ENCODE measurements at places on chromosomes 7 and 10.

- DNase-seq: no peak
These were observed 94.6 kb upstream of the RNF32 start for GRCh38 chr7:156545979-156546378.

- DNase-seq: no peak
These were observed 16.3 kb upstream of the MYL7 start for GRCh38 chr7:44157116-44158080.

GRCh38 chr7:150811-151221 lies 41.6 kb upstream of the FAM20C start:
- DNase-seq: no peak

DNA sequence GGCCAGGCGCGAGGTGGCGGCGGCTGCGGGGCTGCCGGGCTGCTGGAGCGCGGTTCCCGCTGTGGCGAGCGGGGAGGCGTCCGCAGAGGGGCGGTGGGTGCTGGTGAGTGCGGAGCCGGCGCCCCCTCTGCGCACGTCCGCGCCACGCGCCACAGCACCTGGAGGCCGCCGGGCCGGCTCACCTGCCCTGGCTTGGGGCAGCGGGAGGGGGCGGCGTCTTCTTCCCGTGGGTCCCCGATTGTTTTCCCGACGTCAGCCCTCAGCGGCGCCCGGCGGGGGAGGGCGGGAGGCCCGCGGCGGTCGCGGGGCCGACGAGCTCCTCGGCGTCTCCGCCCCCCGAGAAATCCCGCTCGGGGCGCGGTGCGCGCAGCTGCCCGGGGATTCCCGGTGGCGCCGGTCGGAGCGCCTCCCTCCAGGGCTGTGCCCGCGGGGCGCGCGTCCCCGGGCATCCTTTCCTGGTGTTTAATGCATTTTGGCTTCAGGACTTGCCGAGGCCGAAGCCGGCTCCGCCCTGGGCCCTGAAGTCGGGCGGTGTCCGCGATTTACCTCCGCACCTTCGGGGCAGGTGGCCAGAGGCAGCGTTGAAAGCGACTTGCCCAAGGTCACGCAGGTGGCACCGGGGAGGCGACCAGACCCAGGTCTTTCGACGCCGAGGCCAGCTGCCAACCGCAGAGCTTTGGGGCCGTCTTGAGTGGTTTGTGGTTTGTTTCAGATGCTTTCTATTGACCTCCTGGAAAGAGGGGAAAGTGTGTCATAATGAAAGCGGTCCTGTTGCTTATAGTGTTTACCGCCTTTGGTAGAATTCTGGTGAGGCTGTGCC lies 561 bp downstream of the PLEKHA1 start:
- DNase-seq: peak; percentile 79

GRCh38 chr7:37377231-37377630 lies 71.4 kb downstream of the ELMO1 start:
- no peak for DNase-seq

DNA sequence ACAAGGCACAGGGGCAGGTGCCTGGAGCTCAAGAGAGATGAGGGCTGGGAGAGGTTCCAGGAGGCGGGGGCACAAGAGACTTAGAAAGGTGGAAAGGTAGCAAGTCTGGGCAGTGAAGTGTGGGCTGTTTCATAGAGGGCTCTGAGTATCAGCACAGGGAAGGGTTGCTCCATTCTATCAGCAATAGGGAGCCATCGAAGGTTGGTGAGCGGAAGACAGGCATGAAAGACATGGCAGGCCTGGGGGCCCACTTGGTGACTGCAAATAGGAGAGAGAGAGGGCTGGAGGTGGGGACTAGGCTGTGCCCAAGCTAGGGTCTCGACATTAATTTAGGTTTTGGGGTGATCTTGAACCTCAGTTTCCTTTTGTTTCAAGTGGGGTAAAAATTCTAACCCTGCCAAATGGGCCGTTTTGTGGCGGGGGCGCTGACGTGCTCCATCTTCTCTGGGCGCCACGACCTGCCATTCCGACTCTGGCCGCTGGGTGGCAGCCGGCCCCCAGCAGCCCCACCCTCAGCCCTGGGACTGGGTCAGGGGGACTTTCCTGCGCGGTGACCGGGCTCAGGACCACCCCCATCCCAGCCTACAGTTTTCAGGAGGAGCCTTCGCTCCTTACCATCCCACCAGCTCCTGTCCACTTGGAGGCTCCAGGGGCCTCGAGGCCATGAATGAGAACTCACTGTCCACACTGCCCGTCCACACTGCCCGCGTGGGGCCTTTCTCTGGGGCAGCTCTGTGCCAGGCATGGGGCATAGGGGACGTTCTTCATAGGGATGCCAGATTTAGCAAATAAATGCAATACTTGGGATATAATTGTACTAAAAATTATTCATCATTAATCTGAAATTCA lies 37.2 kb upstream of the PCBD1 start:
- DNase-seq: peak; percentile 47

GRCh38 chr7:36287371-36288241 lies 102.1 kb upstream of the ANLN start:
- peak; percentile 17 for DNase-seq

DNA sequence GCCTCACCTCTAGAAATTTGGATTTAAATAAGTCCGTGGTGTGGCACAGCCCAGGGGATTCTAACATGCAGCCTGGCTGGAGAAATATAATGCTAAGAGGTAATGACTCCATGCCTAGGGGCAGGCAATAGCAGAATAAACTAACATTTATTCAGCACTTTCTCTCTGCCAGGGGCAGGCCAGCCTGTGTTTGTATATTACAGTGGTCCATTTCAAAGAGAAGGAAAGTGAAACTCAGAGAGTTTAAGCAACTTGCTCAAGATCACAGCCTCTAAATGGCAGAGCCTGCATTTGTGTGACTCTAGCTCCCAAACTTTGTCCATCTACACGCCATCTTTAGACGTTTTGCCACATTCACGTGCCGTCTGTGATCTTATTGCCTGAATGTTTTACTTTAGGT lies 6.7 kb upstream of the LRRC18 start:
- no peak for DNase-seq

- no peak for DNase-seq
These were observed 9.2 kb upstream of the FGFR2 start for GRCh38 chr10:121607310-121608055.

DNA sequence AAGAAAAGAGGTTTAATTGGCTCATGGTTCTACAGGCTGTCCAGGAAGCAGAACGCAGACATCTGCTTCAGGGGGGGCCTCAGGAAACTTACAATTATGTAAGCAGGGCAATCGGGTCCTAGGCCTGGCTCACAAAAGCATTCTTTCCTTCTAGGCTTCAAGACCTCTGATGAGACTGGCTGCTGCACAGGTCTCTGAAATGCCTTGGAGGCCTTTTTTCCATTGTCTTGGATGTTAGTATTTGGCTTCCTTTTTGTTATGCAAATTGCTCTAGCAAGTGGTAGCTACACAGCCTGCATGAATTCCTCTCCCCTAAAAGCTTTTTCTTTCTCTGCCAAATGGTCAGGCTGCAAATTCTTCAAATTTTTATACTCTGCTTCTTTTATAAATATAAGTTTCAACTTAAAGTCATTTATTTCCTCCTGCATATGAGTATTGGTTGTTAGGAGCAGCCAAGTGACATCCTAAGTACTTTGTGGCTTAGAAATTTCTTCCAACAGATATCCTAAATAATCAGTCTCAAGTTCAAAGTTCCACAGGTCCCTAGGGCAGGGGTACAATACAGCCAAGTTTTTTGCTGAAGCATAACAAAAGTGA lies 83.1 kb upstream of the SEMA3A start:
- DNase-seq: no peak

DNA sequence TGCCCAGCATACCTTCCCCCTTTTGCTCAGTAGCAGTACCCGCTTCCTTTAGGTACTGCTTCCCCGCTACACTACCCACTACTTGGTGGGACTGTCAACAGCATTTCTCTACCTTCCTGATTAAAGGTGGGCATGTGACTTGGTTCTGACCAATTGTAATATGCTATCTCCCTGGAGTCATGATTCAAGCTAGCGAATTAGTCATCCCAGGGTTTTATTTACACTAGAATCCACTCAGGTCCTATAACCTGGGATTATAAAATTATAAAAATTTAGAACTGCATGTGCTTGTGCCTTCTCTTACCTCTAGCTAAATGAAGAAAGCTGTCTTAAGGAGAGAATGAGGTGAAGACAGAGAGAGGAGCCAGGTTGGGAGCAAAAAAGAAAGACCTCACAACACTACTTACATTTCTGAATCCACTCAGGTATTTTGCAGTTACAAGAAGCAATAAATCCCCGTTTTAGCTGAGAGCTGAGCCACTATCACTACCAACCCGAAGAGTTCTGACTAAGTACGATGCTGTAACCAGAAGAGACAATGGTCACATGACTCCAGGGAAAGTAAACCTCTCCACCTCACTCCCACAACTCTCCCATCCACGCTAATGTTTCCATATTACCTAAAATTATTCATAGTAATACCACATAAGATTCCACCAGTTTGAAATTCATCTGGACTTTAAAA lies 9.7 kb downstream of the GBX1 start:
- no peak for DNase-seq

DNA sequence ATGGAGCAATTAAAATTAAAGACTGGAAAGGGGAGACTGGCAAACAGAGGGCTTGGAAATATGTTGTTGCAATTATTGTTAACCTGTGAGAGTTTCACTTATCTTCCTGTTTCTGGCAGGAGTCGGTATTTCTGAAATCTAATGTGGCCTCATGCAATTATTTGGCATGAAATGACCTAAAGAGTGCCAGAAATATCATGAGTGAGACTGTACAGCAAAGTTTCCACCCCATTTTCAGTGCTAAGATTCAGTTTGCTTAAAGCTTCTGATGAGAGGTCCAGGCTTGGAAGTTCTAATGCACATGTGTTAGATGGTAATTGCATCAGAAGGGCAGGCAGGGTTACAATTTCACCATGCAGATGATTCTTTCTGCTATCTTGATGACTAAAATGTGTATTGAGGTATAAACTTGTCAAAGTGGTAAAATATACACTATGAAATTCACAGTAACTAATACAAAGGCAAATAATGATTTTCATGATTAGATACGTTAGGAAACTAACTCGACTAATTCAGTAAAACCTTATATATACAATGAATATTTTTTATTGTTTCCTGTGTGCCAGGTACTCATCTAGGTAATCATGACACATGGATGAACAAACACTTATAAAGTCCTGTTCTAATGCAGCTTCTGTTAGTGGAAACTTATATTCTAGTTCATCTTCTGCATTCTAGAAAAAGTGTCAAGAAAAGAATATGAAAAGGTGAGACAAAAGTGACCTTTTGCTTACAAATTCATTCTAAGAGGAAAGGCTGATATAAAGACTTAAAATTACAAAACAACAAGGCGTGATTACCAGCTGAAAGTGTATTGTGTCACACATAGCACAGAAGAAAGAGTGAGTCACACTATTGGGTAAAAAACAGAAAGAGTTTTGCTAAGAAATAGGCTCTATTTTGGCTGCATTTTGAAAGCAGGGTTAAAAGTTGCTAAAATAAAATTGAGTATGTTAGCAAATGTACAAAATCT lies 533.4 kb upstream of the SEMA3D start:
- no peak for DNase-seq

DNA sequence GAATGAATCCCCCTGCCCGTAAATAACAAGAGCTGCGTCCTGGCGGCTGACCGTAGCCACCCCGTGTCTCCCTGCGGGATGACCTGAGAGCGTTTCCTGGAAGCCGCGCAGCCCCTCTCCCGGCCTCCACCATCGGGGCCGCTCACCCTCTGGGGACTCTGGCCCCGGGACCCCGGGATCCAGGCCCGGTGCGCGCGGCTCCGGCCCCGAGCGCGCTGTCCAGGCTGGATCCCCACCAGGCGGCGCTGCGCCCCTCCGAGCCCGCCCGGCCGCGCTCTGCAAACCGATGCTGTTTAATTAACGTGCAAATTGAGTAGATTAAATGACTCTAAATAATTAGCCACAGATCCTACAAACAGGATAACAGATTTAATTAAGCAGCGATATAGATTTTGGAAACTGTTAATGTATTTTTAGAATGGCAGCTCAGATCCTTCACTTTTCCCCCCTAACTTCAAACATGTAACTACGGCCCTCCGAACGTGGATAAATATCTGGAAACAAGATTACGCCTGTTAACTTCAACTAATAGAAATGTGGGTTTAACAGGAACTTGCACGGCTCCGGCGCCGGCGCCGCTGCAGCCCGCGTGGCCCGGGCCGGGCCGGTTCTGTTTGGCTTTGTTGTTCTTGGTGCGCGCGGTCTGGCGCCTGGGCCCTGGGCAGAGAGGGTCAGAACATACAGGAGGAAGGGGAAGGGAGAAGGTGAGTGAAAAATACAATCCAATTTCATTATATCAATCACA lies 7.1 kb upstream of the UNCX start:
- DNase-seq: no peak

- DNase-seq: no peak
These were observed 39.9 kb downstream of the CABCOCO1 start for GRCh38 chr10:61702584-61702983.

GRCh38 chr10:83760142-83760541 lies 379.2 kb upstream of the GHITM start:
- DNase-seq: no peak

DNA sequence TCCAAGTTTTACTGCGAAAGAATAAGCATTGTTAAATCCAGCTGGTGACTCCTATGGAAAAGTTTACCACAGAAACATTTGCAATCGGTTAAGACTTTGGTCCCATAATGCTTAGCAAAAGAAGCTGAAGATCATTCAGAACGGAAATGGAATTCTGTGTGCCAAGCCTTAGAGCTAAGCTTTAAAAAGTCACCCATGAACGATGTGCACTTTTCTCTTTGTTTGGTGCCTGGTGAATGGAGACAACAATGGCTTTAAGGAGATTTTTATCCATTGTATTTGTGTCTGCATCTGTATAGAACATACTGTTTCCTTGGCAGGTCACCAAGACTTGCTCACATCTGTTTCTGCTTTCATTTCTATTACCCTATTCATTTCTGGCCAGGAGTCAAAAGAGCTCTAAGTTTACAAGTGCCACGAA lies 26.3 kb upstream of the COL1A2 start:
- DNase-seq: no peak

DNA sequence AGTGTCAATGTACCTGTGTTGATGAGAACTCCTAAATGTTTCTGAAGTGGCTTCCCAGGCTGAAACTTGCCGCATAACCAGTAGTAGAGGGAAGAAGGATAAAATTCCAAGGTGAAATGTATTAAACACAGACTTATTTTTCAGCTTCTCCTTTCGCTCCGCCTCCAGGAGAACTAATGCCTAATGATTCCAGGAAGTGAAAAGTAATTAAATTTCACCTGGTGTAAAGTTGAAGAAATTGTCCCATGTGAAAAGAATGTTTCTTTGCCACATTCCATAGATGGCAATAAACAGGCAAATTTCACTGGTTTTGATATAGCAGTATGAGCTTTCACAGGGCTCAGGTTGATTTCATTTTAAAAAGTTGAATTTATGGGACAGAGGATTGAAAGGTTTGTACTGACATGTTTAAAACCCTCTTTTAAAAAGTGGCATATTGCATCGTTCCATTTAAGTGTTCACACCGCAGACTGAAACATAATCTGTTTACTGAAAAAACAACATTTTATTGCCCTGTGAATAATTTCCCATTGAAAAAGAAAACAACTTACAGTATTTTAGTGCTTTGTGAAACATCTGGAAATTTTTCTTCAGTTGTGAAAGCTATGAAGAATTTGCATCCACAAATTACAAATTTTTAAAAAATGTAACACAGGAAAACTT lies 453.4 kb upstream of the NFE2L3 start:
- no peak for DNase-seq

GRCh38 chr10:53052521-53053164 lies 280.1 kb upstream of the MBL2 start:
- DNase-seq: no peak

Measured in T-cell (primary cell).